ENCODE measurements at places on chromosomes 13 and 19.

DNA sequence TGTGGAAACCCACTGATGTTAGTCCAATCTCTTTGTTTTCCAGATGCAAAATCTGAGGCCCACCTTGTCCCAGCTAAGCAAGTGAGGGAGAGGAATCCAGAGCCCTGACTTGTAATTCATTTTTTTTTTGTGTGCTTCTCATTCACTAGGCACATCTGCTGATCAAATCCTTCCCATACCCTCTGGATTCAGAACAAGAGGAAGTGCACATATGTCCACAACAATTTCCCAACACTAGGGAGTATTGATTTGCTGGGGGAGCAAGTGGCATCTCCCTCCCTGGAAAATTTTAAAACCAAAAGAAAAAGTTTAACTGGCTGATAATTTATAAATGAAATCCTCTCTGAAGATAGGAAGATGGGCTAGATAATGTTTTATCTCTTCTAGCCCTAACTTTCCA is 94.6 kb upstream of the RFC3 start:
- no peak for DNase-seq

DNA sequence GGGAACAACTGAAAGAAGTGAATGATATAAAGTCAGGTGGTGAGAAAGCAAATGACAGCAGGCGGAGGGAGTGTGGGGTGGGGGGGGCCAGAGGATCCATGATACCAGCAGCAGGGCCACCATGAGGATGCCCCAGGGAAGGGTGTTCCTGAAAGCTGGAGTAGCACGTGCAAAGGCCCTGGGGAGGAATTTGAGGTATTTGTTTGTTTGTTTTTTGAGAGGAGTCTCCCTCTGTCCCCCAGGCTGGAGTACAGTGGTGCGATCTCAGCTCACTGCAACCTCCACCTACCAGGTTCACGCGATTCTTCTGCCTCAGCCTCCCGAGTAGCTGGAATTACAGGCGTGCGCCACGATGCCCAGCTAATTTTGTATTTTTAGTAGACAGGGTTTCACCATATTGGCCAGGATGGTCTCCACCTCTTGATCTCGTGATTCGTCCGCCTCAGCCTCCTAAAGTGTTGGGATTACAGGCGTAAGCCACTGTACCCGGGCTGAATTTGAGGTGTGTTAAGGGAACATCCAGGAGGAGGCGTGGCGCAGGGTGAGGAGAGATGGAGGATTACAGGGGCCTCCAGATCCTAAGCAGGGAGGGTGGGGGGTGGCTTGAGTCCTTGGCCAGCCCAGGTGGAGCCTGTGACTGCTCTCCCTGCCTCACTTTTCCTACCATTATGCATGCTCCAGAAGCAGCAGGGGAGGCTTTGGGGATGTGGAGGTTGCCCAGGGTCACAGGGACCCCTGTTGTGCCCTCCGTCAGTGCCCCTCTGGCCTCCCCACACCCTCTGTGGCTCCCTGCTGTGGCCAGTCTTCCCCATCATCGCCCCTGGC is 12.4 kb upstream of the JUND start:
- DNase-seq, result no peak

- no peak for DNase-seq
Observed at GRCh38 chr19:3324405-3324856, 42.0 kb upstream of the NFIC start.

- DNase-seq, result no peak
Observed at GRCh38 chr13:86681223-86681622, 882.0 kb upstream of the SLITRK6 start.

GRCh38 chr13:91351980-91352379 is 4.5 kb downstream of the MIR17HG start:
- DNase-seq, result no peak

DNA sequence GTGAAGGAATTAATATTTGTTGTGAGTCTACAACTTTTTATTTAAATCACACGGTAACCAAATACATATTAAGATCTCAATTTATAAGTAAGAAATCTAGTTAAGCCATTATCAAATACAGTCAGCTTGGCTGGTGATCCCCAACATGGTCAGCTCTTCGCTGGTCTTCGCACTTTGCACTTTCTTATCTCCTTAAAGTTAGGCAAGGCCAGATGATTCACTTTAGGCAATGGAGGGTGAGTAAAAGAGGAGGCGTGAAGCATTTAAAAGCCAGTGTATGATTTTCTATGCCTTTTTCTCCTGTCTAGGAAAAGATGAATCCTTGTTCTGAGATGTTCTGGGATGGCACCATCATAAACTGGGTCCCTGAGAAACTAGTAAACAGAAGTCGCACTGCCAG is 793.7 kb upstream of the ARGLU1 start:
- no peak for DNase-seq

DNA sequence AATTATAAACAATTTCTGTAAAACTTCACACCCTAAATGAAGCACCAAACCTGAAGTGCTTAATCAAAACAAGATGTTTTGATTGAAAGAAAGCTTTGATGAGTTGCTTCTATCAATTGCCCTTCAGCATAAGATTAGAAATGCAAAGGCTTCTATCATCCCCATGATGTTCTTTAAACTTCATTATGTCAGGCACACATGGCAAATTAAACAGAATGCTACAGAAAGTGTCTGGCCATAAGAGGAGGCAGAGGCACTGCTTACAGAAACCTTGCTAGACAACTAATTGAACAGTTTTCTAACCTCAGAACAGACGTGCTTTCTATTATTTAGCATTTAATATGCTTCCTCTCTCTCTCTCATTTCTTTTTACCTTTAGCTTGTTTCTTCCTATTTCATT is 228.1 kb downstream of the DCLK1 start:
- no peak for DNase-seq

DNA sequence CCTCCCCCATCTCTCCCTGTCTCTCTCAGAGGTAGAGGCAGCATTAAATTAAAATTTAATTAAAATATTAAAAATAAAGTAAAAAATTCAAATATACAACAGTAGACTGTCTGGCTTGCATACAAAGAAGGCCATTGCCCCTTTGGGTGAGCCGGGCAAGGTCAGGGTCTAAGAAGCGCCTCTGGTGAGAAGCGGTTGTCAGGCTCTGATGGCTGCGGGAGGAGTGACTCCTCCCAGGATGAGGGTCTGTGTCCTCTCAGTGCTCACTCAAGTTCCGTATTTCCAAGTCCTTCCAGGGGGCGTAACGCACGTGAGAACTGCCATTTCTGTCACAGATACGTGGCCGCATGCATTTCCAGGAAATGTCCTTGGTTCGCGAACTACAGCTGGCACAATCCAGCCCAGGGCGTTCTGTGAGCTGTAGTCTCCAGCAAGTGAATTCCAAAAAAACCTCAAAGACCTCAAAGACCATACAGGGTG is 737 bp upstream of the ZNF181 start:
- no peak for DNase-seq

DNA sequence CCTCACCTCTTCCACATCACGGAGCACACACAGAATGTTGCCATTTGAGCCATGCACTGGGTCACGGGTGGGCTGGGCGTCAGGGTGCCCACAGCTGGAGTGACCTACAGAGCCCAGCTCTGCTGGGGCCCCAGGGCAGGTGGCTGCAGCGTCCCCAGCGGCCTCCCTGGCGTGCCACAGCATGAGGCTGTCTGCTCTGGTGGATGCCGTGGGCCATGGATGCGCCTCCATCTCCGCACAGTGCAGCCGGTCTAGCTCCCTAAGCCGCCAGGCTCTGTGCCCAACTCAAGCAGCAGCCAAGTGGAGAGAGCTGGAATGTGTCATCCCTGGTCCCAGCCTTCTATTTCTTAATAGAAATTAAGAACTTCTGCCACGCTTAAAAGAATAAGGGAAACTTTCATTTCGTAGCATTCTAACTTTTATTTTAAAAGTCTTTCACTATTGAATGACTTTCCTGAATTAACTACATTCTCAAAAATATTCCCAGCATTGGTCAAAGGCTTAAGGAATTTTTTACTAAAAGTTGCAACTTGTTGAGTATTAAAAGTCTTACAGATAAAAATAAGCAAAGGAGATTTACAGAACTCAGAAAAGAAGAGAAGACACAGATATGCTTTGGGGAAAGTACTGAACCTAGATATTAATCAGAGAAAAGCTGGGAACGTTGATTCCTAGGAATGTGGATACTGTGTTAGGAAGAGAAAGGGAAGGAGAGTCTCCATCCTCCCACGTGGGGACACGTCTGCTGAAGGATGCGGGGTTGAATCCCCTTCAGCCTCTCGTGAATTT is 59.3 kb downstream of the ATP11A start:
- DNase-seq, result no peak

DNA sequence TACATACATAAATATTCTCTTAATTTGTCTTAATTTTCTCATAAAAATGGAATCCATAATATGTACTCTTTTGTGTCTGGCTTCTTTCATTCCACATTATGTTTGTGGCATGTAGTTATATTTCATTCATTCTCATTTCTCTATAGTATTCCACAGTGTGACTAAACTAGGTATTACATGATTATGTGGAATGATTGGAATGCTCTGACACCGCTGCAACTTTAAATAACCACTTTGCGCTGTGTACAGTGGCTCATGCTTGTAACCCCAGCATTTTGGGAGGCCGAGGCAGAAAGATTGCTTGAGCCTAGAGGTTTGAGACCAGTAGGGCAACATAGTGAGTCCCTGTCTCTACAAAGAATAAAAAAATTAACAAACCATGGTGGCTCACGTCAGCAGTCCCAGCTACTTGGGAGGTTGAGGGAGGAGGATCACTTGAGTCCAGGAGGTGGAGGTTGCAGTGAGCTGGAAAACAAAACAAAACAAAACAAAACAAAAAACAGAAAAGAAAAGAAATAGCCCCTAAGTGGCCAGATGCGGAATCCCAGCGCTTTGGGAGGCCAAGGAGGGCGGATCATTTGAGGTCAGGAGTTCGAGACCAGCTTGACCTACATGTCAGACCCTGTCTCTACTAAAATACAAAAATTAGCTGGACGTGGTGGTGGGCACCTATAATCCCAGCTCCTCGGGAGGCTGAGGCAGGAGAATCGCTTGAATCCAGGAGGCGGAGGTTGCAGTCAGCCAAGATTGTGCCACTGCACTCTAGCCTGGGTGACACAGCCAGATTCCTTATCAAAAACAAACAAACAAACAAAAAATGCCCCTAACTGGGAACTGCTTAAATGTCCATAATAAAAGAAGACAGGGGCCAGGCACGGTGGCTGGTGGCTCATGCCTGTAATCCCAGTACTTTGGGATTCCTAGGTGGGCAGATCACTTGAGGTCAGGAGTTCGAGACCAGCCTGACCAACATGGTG is 8.0 kb upstream of the SAE1 start:
- DNase-seq, result no peak

All from NCI-H2081 treated with DMSO at 0.1 percent for 48 hours (cell line).